ENCODE measurements at places on chromosomes 12 and 14.

DNA sequence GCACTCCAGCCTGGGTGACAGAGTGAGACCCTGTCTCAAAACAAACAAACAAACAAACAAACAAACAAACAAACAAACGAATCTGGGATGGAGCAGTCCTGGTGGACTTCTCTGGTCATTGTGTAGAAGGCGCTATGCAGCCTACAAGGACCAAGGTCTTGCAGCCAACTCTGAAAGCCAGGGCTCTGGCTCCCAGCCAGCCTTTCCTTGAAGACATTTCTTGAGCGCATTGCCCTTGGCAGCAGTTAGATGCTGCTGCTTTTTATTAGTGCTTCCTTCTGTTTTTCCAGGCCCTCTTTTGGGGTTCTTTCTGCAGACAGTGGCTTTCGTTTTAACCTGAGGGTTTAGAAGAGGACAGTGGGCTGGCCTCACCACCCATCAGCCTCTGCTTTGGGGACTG is 20.2 kb downstream of the CCDC177 start:
- DNase-seq = no peak

DNA sequence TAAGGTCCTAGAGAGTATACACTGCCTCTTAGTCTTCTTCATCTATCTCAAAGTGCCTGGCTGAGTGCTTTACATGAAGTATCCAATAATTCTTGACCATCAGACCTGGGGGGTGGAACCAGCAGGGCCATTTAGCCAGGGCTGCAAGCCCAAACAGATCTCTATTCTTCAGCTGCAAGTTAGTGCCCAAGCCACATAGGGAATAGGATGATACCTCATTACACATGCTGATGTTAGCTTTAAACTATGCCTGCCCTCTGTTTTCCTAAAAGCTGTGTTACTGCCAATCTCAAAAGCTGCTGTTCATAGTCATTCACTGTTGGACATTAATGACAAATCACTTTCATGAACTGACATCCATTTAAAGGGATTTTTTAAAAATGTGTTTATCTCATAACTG is 16.7 kb upstream of the IFNG start:
- DNase-seq = no peak

DNA sequence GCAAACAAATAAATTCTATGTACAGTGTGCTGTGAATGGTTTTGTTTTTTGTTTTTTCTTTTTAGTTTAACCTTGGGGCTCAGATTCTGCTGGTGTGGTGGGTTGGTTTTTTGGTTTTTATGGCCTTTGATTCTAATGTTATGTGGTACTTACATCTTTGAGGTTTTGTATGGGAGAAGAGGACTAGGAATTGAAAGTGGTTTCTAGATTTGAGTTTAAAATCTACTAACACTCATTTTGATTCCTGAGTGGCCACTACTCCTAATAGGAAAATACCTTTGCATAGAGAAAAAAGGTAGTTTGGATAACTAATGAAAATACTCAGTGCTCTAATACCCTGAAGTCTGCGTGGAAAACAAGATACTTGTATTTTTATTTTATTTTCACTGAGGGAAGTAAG is 137.7 kb downstream of the MON2 start:
- no peak for DNase-seq

GRCh38 chr14:24132061-24132685 is 1.7 kb downstream of the FITM1 start:
- peak; percentile 30 for DNase-seq

DNA sequence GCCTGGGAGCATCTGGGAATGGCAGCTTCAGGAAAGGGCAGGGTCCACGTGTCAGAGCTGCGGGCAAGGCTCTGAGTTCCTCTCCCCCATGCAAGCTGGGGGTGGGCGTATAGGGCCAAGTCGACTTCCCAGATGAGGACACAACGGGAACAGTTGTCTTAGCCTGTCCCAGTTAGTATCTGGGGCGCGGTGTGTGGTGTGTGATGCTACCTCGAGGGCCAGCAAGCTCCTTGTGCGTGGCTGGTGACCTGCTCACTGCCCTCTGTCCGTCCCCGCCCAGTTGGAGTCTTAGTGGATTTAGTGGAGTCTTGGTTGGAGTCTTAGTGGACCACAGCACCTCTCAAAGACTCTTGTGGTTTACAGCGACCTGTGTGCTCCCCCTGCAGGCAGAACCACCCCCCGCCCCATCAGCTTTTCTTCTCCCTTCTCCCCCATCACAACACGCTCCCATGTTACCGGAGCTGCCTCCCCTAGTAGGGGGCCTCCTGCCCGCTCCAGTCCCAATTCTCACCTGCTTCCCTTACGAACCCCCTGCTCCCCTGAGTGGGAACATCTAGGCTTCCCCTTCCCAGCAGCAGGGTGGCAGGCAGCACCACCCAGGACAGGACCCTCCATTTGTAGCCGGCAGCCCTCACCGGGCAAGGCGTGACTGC is 8.7 kb downstream of the ASPG start:
- no peak for DNase-seq

GRCh38 chr14:92945959-92946846 is 23.3 kb downstream of the CHGA start:
- no peak for DNase-seq

GRCh38 chr14:49961270-49962222 is 68.7 kb downstream of the ARF6 start:
- no peak for DNase-seq

DNA sequence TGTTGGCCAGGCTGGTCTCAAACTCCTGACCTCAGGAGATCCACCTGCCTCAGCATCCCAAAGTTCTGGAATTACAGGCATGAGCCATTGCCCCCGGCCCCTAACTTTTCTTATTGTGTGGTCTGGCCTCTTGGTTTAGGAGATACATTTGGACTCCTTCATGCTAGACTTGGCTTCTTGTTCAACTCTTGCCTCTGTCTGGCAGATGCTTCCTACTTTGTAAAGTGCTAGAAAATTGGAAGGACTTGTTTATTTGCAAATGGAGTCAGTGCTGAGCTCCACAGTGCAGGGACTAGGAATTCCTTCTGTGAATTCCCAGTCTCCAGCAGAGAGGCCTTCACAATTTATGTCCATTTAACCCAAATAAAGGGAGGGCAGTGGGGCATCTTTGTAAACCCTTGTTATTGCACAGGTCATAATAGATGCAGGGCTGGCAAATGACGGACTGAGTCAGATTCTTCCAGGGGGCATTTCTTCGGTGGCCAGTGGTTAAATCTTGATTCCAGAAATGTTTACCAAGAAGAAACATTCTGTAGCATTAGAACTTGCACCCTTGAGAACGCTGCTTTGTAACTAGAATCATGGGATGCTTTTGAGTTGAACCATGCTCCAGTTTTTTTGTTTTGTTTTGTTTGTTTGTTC is 73.8 kb upstream of the TBX3 start:
- no peak for DNase-seq

- DNase-seq = peak; percentile 66
These were observed 26.9 kb downstream of the ZFC3H1 start for GRCh38 chr12:71636704-71637115.

- no peak for DNase-seq
These were observed 35.2 kb downstream of the BRMS1L start for GRCh38 chr14:35861204-35861868.

DNA sequence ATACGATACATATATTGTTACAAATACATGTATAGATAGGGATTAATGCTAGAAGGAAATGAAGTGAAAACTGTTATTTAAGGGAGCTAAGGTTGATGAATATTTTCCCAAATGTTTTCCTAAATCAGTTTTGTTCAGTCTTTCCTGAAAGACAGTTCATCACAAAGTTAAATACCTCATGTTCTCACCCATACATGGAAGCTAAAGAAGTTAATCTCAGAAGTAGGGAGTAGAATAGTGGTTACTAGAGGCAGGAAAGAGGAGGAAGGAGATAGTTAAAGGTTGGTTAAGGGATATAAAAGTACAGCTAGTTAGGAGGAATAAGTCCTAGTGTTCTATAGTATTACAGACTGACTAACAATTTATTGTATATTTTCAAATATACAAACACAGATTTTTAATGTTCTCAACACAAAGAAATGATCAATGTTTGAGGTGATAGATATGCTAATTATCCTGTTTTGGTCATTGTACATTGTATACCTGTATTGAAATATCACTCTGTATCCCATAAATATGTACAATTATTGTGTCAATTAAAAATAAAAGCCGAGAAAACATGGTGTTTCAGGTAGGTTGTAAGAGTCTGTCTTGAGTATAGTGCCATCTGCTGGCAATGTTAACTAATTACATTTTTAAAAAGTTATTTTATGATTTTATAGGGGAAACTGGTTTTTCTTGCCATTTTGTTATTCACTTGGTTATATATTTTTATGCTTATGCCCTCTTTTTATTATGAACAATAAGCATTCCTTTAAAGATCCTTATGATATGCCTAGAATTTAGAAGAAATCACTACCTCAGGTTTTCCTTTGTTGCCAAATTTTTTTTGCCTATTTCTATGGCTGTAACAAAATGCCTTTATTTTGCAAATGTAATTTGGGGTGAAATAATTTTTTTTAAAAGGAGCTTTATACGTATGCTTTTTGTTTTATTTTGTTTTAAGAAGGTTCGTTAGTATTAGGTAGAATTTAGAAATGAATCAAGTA is 26.9 kb downstream of the ZDHHC17 start:
- DNase-seq = peak; percentile 62

- DNase-seq = no peak
These were observed 810.5 kb upstream of the LRFN5 start for GRCh38 chr14:40796168-40796567.

DNA sequence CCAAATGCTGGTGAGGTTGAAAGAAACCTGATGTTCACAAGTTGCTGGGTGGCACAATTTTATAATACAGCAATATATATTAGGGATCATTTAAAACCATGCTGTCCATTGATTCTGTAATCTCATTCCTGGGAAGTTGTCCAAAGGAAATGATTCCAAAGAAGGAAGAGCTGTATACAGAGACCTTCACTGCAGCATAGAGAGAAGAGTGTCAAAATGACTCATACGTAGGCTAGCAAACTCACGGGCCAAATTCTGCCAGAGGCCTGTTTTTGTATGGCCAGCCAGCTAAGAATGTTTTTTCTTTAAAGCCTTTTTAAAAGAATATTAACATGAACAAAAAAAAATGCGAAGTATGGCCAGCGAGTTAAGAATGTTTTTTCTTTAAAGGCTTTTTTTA is 69.2 kb upstream of the MED13L start:
- DNase-seq = no peak

DNA sequence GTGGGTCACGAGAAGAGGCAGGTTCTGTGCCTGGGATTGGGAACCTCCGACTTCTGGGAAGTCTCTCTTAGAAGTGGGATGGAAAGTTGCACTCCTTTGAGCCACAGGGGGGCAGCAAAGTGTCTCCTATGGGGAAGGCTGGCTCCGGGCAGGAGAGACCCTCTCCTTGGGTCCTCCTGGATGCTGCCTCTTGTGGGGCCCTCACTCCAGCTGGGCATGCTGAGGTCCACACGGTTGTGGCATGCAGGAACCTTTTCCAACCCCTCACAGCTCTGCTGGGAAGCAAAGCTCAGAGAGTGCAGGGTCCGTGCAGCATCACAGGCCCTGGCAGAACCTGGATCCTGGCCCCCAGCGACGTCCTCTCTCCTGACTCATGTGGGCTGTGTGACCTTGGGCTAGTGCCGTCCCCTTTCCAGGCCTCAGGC is 17.4 kb downstream of the SDSL start:
- no peak for DNase-seq

DNA sequence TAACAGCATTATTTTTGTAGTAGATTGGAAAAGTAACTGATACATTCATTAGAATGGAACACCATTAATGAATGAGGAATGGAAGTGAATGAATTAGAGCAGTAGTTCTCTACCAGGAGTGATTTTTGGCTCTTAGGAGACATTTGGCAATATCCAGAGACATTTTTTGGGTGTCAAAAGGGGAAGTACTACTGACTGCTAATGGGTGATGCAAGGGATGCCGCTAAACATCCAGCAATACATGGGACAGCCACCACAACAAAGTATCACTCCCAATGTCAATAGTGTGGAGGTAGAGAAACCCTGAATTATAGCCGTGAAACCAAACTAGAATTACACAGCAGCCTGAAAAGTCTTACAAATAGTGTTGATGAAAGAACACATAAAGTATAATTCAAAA is 1.5 kb downstream of the CHURC1 start:
- no peak for DNase-seq

DNA sequence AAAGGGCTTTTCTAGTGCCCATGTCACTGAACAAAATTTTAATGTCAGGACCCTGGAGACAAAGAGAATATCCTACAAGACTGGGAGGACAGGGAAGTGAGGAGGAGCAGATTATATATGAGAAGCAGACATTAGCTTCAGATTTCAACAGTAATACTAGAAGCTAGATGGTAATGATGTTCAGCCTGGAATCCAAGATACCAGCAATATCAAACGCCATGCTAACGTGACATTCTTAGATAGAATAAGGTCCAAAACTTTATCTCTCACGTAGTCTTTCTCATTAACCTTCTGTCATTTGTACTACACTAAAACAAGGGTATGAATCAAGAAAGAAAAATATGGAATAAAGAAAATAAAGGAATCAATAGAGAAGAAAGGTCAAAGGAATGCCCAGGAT is 18.7 kb downstream of the SOS2 start:
- DNase-seq = no peak

DNA sequence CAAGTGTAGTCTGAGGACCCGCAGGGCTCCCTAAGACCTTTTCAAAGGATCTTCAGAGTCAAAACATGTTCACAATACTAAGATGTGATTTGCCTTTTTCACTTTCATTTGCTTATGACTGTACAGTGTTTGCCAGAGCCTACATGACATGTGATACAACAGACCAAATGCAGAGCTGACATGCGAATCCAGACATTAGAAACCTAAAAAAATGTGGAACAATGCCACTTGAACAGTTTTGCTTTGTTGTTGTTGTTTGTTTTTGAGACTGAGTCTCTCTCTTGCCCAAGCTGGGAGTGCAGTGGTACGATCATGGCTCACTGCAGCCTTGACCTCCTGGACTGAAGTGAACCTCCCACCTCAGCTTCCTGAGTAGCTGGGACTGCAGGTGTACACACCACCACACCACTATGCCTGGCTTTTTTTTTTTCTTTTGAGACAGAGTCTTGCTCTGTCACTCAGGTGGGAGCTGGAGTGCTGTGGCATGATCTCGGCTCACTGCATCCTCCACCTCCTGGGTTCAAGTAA is 5.3 kb upstream of the RAB35 start:
- DNase-seq = peak; percentile 44

- peak; percentile 15 for DNase-seq
These were observed 33.5 kb downstream of the C12orf50 start for GRCh38 chr12:87995581-87996178.

- DNase-seq = no peak
These were observed 501.2 kb downstream of the PCNX1 start for GRCh38 chr14:71408362-71409030.

DNA sequence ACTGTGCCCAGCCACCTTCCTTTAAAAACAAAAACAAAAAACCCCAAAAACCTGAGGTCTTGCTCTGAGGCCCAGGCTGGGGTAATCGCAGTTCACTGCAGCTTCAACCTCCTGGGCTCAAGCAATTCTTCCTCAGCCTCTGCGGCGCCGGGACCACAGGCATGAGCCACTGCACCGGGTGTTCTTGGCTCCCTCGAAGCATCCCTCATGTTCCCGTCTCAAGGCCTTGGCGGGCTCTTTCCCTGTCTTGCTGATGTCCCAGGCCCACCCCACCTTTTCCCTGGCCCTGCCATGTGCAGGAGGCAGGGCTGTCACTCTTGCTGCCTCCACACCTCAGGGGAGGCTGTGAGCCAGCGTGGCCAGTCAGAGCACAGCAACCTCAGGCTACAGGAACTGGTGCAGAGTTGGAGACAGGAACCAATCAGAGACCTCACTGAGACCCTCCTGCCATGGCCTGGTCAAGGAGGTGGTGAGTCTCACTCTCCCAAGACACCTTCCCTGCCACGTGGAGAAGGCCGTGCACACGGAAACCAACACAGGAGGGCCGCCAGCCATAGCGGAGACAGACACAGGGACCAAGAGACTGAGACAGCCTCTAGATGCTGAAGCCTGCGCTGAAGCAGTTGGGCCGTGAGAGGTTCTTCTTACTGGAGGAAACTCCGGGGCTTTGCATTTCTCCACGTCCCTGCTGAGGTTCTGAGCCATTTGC is 6.0 kb upstream of the AMN start:
- DNase-seq = no peak

Data from CD4-positive, alpha-beta T cell treated with Interleukin-4 for 1 hour (primary cell).